Right lobe of liver (tissue), 6 donors: ENCODE measurements at places on chromosomes 4 and X.

DNA sequence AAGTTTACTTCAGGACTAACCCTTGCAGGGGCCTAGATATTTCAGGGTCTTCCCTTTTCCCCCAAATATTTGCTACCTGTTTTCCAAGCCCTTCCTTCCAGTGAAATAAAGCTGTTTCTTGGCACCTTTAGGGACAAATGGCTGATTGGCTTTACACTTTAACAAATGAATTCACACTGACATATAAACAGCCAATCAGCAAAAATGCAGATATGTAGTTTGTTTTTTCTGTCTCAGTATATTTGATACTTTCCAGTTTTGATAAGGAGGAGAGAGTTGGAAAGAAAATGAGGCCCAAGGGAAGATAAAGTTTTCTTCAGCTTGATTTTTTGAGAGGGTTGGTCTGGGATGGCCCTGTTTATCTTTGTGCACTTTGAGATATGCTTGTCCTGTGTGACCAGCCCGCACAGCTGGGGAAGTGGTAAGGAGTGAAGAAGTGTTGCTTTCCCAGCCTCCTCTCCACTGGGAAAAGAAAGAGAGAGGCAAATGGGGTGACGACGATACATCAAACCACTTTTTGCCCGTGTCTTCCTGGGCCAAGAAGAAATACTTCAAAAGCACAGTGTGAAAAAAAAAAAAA lies 67.5 kb downstream of the MGST2 start:
- no peak for DNase-seq

DNA sequence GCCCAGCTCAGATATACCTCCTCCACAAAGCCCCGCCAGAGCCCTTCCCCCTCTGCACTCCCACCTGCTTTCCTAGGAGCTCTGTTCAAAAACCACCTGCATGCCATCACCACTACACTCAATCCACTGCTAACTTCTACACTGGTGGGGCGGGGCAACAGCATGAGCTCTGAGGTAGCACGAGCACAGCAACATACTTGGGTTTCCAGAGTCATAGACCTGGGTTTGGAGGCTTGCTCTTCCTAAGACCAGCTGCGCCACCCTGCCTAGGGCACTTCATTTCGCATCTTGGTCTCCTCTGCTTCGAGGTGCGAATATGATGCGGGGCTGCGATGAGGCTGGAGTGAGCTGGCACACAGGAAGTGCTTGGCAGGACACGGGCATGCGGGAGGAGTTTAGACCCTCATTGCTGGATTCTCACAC lies 3.6 kb downstream of the SASH3 start:
- no peak for DNase-seq

- no peak for DNase-seq
These were observed 5.6 kb downstream of the SASH3 start for GRCh38 chrX:129785160-129785947.

- DNase-seq, result peak; percentile 59
These were observed at the start of gene SCML2 for GRCh38 chrX:18354369-18355223. SCML2 (minus strand) TSS chrX:18354688; CDS start chrX:18334071, 20,617 bp downstream.

DNA sequence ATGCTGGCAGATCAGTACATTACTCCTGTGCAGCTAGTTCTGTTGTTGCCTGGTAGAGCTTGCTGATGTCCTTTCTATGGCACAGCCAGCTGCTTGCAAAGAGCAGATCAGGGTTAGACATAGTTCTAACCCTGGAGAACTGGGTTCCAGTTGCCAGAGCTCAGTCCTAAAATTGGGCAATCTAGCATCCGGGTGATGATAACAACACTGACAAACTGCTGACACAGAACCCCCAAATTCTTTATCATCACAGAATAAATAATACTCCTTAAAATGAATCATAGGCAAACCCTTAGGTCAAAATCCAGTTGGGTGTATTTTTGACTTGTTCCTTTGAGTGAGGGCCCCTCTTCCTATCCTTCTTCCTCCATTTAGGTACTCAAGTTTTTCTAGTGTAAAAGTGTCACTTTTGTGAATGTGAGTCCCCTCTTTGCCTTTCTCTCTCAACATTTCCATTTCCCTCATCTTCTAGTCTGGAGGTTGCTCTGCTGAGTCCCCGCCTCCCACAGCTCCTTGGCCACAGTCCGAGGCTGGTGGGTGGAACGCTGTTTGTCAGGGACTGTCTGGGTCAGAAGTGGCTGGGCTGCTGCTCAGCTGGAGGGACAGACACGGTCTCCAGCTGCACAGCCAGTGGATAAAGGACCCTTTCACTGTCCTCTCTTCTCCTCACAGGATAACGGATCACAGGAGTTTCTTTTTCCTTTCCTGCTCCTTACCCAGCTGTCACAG lies 93.6 kb upstream of the RASGEF1B start:
- DNase-seq, result peak; percentile 94

DNA sequence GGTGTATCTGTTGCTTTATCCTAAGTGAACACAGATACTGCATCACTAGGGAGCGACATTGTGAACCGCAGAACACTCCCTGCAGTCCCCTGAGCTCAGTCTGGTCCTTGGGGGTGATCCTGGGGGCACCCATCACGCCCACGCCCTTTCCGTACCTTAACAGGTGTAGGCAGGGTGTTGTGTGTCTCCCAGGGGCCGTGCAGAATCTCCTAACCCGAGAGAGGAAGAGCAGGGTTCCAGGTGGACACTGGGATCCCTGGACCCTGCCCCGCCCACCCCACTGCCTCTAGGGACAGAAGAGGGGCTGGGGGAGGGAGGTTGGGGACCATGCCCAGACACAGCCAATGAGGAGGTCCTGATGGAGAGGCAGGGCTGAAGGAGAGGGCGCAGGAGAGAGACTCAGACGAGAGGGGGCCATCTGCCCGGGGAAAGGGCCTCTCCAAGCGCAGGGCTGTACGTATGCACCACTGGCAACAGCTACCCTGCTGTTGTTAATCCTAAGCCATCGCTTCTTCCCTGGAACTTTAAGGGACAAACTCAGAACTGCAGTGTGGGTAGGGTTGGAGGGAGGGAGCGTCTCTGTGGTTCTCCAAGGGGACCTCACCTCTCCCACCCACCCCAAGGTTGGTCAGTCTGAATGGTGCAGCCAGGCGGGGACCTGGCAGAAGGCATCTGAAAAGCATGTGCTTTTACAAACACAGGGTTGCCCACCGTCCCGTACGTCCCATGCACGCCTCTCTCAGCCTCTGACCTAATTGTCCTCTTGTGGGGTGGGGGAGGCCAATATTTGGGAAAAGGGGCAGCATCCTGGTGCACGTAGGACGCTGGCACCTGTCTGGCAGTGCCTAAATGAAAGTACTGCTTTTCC lies 2.5 kb downstream of the P2RY8 start:
- DNase-seq, result peak; percentile 44

DNA sequence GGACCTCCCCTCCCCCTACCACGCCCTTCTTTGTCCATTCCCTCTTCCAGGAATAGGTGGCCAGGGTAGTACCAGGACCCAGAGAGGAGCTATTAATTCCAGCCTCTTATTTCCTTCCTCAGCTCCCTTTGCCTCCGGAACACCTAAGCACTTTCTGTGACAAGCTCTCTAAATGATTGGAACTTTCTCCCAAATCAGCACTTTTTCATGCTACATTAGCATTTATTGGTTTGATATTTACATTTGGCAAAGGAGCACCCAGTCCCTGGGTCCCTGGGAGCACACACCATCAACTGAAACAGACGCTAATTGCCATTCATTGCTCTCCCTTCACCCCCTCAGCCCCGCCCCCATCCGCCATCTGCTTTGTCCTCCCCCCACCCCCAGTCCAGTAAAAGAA lies 182.0 kb upstream of the BCOR start:
- no peak for DNase-seq

DNA sequence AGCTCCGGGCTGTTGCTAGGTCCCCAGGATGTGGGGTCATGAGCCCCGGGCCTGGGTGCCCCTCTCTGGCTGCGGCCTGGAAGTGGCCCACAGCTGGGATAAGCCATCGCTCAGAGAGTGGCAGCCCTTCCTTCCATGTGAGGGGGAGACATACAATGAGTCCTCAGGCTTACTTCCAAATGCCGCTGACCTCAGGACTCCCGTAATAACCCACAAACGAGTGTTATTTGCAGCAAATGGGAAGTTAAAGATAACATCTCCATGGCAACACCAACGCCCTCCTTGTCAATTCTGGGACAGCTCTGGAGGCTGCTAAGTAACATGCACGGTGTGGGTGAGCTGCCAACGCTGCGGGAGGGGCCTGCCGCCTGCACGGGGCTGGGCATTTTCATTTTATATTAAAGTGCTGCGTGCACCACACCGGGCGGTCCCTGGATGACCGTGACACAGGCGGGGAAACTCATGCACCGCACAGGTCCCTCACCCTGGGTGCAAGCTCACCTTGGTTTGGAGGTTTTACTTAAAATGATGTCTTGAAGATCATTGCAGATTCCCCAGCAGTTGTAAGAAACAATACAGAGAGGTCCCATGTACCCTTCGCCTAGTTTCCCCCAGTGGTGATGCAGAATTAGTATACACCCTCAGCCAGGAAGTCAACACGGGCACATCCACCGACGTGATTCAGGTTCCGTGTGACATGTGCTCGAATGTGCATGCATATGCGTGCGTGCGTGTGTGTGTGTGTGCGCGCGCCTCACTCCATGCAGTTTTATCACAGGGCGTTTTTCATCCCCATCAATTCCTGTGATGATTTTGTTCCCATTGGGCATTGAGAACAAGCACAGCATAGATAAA lies 79.4 kb downstream of the ABLIM2 start:
- DNase-seq, result no peak

DNA sequence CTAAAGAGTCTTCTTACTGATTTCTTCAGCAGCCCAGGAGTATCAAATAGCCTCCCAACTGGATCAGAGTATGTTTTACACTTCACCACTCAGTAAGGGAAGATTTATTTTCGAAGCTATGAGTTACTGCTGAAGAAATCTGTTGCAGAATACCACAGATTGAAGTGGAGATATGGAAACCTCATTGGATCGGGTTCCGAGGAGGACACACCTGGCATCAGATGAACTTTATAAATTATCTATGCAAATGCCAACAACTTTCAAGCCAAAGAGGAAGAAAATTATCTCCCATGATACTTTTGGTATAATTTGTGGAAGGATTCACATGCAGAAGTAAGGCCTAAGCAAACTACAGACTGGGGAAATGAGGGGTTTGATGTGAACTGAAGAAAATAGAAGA lies 515.9 kb upstream of the NDST4 start:
- DNase-seq, result no peak

- DNase-seq, result no peak
These were observed 209.5 kb upstream of the CPEB2 start for GRCh38 chr4:14792702-14793227.

- no peak for DNase-seq
These were observed 86.2 kb upstream of the FRMPD4 start for GRCh38 chrX:12052109-12052508.

- DNase-seq, result no peak
These were observed 326.6 kb downstream of the GPAT3 start for GRCh38 chr4:83862471-83862870.

GRCh38 chr4:30718641-30719453 lies 1.3 kb upstream of the PCDH7 start:
- DNase-seq, result no peak

DNA sequence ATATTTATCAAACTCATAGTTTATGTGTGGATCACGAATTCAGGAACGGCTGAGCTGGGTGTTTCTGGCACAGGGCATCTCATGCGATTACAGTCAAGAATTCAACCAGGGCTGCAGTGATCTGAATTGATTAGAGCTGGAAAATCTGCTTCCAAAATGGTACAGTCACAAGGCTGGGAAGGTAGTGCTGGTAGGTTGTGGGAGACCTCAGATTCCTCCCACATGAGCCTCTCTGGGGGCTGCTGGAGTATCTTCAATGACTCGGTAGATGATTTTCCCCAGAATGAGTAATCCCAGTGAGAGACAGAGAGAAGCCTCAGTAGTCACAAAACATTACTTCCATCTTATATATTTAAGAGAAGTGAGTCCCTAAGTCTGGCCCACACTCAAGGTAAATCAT lies 36.2 kb upstream of the PRDX4 start:
- DNase-seq, result no peak
